NCI-H2227 treated with DMSO at 0.1 percent for 48 hours (cell line): ENCODE measurements at places on chromosomes 4 and X.

DNA sequence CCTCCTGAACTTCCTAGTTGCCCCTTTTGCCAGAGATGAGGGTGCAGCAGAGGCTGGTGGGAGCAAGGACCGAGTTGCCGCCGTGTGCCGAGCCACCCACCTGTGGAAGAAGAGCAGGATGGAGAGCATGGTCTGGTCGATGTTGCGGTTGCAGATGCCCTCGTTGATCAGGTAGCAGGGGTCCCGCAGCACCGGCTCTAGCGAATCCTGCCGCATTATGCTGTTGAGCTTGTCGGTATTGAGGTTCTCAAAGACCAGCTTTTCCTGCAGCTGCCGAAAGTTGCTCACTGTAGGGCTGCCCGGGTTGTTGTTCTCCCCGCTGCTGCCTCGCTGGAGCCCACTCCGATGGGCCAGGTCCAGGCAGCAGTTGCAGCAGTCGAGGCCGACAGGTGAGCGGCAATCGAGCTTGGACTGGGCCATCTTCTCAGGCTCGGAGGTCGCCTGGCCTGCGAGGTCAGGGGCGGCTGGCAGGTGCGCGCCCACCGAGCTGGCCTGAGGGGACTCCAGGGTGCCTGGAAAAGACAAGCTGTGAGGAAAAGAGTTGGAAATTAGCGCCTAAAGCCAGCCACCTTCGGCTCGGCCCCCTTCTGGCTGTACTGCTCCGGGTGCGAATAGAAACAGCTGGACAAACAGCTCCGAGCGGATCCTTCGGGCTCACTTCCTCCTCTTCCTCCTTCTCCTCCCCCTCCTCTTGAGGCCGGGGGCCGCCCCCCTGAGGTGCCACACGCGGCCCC, 420 bp downstream of the TSC22D3 start:
- DNase-seq = no peak

GRCh38 chr4:147846318-147847155, 114.6 kb downstream of the ARHGAP10 start:
- no peak for DNase-seq

- DNase-seq = no peak
These were observed 770.8 kb upstream of the PRKX start for GRCh38 chrX:4484266-4484665.

- no peak for DNase-seq
These were observed 72.9 kb downstream of the YIPF6 start for GRCh38 chrX:68571610-68572311.

- DNase-seq = no peak
These were observed 54.8 kb downstream of the DHX15 start for GRCh38 chr4:24529555-24529954.

- no peak for DNase-seq
These were observed 1113.1 kb downstream of the STIM2 start for GRCh38 chr4:27973700-27974099.

- DNase-seq = no peak
These were observed 93.3 kb downstream of the DACH2 start for GRCh38 chrX:86241547-86241946.

- no peak for DNase-seq
These were observed 78.0 kb upstream of the CLNK start for GRCh38 chr4:10762561-10762960.

DNA sequence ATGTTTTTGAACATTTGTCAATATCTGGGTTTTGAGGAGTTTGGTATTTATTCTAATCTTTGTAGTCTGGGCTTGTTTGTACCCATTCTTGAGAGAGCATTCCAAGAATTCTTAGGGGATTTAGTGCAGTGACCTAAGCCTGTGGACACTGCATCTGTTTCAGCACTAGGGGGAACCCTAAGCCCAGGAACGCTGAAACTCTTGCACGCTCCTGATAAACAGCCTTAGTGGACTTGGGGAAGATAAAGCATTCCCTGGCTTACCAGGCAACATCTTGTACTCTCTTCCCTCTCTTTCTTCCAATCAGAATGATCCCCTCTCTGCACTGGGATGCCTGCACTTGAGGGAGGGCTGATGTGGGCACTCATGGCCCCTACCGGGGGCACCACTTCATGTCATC, 654.9 kb upstream of the HTR2C start:
- DNase-seq = peak; percentile 15

GRCh38 chr4:60562334-60562733, 637.8 kb upstream of the ADGRL3 start:
- DNase-seq = no peak

DNA sequence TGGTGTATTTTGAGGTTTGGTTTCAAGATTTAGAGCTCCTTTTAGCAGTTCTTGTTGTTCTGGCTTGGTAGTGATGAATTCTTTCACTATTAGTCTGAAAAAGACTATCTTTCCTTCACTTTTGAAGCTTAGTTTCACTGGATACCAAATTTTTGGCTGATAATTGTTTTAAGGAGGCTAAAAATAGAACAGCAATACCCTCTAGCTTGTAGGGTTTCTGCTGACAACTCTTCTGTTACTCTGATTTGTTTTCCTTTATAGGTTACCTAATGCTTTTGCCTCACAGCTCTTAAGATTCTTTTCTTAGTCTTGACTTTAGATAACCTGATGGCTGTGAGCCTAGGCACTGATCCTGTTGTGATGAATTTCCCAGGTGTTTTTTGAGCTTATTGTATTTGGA, 33.6 kb upstream of the HEPH start:
- no peak for DNase-seq

- peak; percentile 53 for DNase-seq
These were observed 130.3 kb downstream of the DIPK2B start for GRCh38 chrX:45070116-45071007.

DNA sequence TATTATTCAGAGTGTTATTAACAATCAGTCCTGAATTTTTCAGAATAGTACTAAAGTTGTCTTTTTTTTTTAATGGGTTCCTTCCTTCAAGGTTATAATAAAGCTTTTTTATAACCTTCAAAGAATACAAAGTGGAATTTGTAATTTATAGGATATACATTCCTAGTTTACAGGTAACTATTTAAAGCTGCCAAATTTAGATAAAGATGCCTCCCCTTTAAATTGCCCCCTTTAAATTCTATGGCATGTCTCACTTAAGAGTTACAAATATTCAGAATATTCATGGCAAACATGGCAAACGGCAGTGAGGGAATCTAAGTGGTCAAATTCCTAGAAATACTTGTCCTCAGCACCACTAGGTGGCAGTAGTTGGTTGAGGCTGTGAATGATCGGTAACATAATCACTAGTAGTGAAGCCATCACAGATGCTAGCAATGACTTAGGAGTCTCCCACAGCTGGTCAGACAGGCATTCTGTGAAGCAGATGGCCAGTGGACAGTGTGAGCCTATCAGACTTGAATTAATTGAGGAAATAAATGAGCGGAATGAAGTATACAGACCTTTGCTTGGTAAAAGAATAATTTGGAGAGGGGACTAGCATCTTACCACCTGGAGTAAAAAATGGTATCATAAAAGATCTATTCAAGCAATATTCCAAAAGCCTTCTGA, 86.4 kb downstream of the CBR4 start:
- peak; percentile 74 for DNase-seq

DNA sequence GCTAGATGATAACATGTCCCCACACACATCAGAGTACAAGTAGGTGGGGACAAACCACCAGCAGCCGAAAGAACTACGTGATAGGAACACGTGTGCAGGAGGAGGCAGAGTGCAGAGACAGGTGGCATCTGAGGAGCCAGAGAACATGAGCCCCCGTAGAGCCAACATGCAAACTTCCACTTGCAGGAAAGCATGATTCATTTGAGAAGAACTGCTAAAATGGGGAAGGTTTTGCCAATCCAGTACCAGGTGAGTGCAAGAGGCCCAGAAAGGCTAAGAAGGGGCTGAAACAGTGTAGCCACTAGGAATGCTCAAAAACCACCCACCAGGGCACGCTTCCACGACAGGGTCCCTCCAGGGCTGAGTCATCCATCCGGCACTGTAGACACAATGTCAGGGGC, 149.8 kb upstream of the TENM3 start:
- no peak for DNase-seq

GRCh38 chrX:139120760-139121159, 409.2 kb upstream of the FGF13 start:
- DNase-seq = no peak

- DNase-seq = no peak
These were observed 52.1 kb upstream of the NAP1L2 start for GRCh38 chrX:73266766-73267165.

GRCh38 chr4:153270361-153270760, 66.1 kb downstream of the TRIM2 start:
- no peak for DNase-seq
